ENCODE measurements at places on chromosomes 1 and 21.

GRCh38 chr21:41965045-41965444 lies 11.2 kb upstream of the C2CD2 start:
- no peak for DNase-seq

- no peak for DNase-seq
Measured at GRCh38 chr1:39089931-39090521, 63.9 kb downstream of the NDUFS5 start.

DNA sequence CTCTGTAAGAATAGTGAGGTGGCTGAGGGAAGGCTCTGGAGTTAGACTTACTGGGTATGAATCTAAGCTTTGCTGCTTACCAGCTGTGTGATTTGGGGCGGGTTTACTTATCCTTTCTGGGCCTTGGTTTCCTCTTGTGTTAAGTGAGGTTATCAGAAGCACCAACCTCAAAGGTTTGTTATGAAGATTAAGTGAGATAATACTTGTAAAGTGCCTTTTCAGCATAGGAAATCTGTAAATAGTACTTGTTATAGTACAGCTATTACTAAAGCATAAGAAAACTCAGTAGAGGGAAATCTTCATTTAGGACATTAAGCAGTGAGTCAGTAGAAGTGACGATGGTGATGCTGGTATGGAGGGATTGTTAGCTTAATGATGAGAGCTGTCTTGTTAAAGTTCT lies 12.1 kb downstream of the HHAT start:
- no peak for DNase-seq

GRCh38 chr1:236354330-236355147 lies 39.5 kb upstream of the EDARADD start:
- DNase-seq: no peak

DNA sequence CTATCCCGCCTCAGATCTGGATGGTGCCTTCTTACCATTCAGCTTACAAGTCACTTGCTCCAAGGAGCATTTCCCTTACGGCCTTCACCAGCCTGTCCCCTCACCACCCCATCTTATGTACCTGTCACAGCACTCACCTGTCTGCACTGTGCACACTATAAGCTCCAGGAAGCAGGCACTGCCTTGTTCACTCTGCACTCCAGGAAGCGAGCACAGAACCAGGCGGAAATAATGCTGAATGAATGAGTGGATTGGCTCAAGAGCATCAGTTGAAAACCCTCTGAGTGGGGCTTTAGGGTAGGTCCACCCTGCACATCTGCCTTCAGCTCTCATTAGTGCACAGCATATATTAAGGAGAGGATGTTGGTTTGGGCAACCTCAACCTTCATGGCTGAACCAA lies 8.9 kb upstream of the RYR2 start:
- no peak for DNase-seq

- DNase-seq: no peak
Measured at GRCh38 chr1:212607206-212607912, 1.2 kb upstream of the ATF3 start.

DNA sequence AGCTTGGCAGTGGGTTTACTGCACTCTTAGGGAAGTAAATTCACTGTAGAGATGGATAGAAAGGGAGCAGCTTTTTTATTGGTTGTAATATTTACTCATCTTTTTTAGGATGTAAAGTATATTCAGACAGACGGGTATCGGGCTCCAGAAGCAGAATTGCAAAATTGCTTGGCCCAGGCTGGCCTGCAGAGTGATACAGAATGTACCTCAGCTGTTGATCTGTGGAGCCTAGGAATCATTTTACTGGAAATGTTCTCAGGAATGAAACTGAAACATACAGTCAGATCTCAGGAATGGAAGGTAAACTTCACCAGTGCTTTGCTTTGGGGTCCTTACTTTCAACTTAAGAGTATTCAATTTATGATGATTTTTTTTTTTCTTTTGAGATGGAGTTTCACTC lies 3.2 kb downstream of the UHMK1 start:
- no peak for DNase-seq

GRCh38 chr1:6923955-6924881 lies 139.0 kb downstream of the CAMTA1 start:
- DNase-seq: no peak

GRCh38 chr1:223343692-223344091 lies 20.3 kb downstream of the SUSD4 start:
- DNase-seq: no peak

DNA sequence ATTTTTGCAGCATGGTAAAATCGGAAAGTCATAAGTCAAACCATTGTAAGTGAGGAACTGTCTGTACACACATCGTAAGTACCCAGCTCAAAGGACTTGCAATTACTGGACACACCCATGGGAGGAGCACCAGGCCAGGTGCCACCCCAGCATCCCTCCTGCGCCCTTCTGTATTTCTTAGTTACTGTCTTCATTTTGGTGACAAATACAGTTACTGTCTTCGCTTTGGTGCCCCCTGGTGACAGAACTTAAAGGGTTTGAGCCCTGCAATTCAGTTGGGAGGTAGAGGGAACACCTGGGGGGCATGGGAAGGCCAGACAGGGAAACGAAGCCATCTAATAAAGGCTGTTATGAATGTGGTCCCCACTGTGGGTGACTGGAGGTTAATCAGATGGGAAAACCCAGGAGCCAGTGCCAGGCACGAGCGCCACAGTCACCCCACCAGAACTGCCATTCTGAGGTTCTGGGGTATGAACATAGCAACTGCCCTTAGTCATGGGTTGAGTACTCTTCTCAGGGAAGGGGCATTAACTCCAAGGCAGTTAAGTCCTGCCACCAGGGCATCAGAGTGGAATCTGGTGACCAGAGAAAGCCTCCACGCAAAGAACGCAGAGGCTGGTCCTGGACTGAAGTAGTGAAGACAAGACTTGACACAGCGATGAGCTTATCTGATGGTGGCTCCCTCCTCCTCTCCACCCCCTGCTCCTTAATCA lies 612.9 kb downstream of the PTPRU start:
- DNase-seq: peak; percentile 20

- no peak for DNase-seq
Measured at GRCh38 chr1:116036255-116036654, 59.9 kb downstream of the SLC22A15 start.

- DNase-seq: no peak
Measured at GRCh38 chr1:57017200-57017599, 51.4 kb upstream of the C8B start.

- DNase-seq: no peak
Measured at GRCh38 chr1:30618335-30618747, 105.0 kb downstream of the MATN1 start.

DNA sequence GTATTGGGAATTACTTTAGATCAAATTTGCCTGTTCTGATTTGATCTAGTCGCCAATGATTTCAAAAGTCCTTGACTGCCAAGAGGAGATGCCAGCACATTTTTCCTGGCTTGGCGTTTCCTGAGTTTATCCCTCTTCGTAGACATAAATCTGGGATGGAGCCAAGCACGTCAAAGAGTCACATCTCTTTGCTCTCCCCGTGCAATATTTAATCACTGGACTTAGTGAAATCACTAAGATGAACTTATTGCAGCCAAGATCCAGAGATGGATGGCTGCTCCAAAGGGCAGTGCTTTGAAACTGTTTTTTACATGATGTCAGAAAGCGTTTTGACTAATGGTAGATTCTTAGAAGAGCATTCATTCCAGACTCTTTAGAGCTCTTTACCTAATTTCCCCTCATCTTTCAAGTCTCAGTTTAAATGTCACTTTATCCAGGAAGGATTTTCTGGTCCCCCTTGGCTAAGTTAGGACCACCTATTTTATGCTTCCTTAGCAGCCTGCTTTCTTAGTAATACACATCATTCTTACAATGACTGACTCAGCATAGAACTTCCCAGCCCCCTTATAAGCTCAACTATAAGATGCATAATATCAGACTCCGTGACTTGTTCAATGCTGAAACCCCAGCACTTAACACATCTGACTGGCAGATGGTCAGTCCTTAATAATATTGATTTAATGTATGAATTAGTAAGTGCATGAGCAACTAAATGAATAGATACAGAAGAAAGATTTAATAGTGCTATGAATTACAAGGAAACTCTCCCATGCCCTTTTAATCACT lies 94.4 kb upstream of the GREM2 start:
- no peak for DNase-seq

GRCh38 chr21:45032977-45033710 lies 41.2 kb upstream of the ADARB1 start:
- DNase-seq: no peak

DNA sequence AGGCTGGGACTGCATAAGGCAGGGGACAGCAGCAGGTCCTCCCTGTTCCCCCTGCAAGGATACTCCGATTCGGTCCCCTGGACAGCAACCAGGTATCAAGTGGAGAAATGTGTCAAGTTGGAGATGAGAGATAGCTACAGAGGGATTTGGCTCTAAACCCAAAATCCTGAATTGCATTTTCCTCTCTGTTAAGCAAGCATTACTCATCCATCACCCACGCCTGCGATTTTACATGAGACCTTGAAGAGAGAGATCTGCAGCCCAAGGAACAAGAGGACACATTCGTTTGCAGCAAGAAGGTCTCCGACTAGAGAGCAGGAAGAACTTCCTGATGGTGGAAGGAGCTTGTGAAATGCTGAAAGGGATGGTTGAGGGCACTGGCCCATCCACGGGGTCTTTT lies 21.9 kb downstream of the SYT2 start:
- DNase-seq: no peak

- DNase-seq: no peak
Measured at GRCh38 chr1:109292364-109292763, 9.4 kb upstream of the PSRC1 start.

All from activated T-cell treated with anti-CD3 and anti-CD28 coated beads for 24 hours (primary cell).